ENCODE measurements at places on chromosomes 6 and 20.
A peak's percentile ranks its signal among the peaks of the same experiment; 100 is the strongest.

GRCh38 chr6:151445482-151445881 is 6.4 kb downstream of the RMND1 start:
- DNase-seq: peak; percentile 93

GRCh38 chr6:40194447-40195170 is 260.3 kb upstream of the MOCS1 start:
- DNase-seq: no peak

DNA sequence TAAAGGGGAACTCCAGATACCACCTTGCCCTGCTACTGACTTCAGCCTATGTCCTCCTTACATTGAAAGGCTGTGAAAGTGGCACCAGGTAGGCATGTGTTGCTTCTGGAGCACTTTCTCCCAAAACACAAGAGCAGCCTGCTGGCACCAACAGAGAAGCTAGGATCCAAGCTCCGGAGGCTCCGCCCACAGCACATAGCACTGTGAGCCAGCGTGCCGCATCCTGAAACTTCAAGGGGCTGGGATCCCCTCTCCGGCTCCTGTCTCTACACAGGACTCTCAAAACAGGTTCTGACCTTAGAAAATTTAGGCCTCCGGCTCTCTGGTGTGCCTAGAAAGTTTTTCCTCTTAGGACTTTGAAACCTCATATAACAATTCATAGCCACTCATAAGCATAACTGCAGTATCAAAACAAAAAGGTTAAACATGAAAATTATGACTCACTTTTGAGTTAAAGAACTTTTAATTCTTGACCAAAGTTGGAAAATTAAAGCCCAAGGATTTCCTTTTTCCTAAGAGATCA is 41.1 kb downstream of the EZR start:
- no peak for DNase-seq

- no peak for DNase-seq
These were observed 129.7 kb downstream of the FAXC start for GRCh38 chr6:99219788-99220187.

DNA sequence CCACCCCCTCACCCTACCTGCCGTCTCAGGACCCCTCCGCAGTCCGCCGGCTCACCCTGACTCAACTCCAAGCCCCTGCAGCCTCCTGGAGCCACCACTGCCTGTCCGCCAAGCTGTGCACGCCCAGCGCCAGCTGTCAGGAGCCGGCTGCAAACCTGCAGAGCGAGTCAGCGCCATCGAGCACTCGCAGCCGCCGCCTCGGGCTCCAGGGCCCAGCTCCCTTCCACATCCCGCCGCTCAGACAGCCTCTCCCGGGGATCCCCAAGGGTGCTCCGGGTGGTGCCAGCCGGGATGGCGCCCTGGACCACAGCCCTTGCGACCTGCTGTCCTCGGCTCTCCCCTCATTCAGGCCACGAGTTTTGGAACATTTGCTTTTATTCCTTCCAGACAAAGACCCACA is 4.3 kb downstream of the TNNC2 start:
- no peak for DNase-seq

DNA sequence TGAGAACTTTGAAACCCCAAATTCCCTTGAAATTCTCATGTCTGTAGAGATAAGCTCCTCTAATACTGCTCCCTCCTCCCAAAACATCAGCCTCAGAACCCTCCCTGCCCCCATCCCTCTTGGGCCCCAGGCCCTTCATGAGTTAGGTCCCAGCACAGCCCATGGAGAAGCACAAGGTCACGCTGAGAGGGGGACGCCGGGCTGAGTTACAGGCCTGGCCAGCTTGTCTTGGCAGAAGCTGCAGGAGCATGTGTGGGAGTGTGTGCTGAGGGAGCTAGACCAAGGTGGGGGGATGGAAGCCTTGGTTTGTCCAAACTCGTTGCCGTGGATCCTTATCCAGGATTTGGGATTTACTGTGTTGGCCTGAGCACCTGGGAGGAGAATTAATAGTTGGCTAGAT is 8.5 kb upstream of the PTCRA start:
- no peak for DNase-seq

DNA sequence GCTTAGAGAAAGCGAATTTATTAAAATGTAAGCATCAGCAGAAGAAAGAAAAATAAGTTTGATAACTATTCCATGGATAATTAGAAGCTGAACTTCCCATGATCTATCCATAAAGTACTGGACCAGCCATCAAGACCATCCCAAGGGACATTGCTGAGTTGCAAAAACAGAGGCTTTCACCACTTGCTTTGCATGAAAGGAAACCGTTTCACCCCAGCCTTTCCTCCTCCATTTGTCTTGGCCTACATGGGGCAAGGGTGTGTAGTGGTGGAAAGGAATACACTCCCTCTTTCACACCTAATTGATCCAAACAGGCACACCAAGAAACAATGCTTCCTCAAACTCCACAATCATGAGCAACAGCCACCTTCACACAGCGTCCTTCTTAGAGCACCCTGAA is 10.4 kb downstream of the HIVEP2 start:
- DNase-seq: no peak

GRCh38 chr20:13291157-13291556 is 70.1 kb downstream of the ISM1 start:
- no peak for DNase-seq

DNA sequence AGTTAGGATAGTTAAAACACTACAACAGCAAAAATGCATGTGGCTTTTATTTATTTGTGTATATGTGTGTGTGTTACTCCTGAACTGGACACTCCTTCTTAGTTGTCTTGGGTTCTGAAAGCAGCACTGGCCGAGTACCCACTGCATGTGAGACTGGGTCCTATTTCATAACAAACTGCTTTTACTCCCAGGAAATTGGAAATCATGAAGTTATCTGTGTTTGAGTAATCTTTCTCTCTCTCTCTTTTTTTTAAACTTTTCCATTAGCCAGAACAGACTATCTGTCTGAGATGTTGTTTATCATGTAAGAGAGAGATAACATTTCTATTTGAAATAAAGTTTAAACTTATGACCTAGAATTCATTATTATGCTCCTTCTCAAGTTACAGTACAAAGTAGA is 110.4 kb downstream of the LIN28B start:
- DNase-seq: no peak

DNA sequence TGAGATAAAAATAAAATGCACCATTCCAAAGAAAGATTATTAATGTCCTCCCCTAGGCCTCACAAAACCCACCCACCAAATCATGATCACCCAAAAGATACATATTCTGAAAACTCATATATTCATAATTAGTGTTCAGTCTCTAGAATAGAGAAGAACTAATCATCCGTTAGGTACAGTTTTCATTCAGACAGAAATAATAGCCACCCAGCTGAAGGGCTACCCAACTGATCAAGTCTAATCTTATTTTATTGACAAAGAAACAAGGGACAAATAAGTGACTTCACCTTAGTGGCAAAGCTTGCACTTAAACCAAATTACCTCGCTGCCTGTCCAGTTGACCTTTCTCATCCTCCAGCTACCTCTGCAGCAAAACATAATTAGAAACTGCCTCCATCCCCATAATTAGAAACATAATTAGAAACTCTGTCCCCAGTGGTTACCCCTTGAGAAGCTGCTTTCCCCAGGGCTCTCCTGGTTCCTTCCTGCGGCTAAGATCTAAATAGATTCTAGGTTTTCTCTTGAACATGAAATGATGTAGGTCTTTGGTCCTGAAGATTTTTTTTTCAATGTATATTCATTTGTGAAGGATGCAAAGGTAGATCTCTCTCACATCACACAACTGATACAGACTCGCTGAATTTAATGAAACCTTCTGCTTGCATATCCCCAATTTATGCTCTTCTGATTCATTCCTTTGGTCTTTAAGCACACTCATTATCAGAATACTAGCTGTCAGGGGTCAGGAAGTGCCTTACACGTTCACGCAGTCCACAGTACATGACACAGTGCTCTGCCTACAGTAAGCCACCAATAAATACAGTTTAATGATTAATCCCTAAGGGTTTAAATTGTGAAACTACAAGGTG is 46.3 kb downstream of the HBS1L start:
- no peak for DNase-seq

GRCh38 chr6:52186480-52186879 is 305 bp downstream of the IL17A start:
- no peak for DNase-seq

- no peak for DNase-seq
These were observed 5.6 kb upstream of the CCNC start for GRCh38 chr6:99573980-99574617.

GRCh38 chr6:305371-306206 is 13.3 kb downstream of the DUSP22 start:
- DNase-seq: no peak

GRCh38 chr6:53581173-53581773 is 36.4 kb upstream of the GCLC start:
- DNase-seq: peak; percentile 73

- no peak for DNase-seq
These were observed 132.1 kb upstream of the FAM184A start for GRCh38 chr6:119210596-119210995.

DNA sequence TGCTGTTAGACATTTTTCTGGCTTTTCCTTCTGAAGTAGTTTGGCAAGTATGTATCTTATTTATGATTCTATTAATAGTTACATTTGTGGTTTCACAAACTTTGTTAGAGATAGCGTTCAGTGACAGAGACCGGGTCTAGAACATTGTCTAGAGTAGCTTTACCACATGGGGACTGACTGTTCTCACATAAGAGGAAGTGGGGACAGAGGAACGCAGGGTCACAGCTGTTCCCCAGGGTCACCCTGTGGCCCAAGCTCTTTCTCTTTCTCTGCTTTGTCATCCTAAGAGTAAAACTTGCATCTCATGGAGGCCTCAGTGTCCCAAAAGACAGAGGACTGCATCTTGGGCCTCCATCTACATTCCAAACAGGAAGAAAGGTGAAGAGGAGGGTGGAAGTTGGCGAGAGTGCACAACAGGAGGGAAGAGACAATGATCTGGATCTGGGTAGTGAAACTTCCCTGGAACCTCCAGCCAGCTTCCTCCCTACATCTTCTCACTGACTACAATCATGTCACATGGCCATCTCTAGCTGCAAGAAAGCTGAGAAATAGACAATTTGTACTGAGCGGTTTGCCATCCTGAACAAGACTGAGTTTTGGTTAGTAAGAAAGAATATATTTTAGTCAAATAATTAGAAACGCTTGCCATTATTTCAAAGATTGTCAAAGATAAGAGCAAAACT is 645.8 kb upstream of the ARID1B start:
- no peak for DNase-seq

GRCh38 chr20:3744806-3745685 is 12.6 kb downstream of the HSPA12B start:
- peak; percentile 59 for DNase-seq

DNA sequence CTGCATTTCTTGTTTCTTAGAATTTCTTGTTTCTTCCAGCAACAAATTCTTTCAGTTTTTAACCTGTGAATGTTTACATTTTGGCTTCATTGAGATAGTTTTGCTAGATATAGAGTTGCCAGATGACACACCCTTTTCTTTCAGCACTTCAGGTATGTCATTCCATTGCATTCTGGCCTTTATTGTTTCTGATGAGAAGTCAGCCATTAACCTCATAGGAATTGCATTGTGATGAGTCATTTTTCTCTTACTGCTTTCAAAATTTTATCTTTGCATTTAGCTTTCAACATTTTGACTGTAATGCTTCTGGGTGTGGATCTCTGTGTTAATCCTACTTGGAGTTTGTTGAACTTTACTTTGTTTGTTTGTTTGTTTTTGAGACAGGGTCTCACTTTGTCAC is 440.3 kb upstream of the HS3ST5 start:
- no peak for DNase-seq

GRCh38 chr6:168000198-168001028 is 2.9 kb downstream of the KIF25 start:
- DNase-seq: no peak

DNA sequence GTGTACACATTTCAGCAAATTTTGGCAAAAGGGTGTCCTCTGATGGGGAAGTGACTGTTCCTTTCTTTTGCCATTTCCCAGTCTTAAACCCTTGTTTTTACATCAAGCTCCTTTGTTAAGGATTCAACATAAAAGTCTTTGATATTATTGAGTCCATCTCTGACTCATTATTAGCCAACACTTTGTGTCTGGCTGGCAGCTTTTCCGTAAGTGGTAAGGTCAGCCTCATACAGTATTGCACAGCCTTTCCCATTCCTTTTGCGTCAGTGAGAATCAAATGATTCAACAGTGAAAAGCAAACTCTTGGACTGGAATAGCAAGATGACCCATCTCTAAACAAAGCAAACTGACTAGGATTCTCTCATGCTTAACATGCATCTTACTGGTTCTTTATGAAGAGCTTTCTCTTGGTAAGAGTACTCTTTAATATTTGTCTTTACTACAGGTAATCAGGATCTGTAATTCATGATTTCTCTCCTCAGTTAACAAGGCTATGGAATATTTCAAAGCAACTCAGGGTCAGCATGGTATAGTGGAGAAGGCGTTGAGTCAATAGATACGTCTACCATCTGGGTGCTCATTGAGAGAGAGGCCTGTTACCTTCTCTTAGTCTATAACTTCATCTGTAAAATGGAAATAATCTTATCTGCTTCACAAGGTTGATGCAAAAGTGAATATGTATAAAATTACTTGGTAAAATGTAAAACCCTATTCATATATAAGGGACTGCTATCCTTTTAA is 183.6 kb downstream of the PRL start:
- DNase-seq: peak; percentile 99

DNA sequence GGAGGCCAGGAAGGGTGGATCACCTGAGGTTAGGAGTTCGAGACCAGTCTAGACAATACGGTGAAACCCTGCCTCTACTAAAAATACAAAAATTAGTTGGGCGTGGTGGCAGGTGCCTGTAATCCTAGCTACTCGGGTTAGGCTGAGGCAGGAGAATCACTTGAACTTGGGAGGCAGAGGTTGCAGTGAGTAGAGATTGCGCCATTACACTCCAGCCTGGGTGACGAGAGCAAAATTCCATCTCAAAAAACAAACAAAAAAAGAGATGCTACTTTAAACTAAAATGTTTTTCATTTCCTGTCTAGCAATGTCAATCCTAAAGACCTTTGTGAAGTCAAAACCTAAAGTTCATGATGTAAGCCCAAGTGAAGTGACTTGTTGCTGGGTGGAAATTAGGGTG is 12.9 kb downstream of the DSN1 start:
- DNase-seq: no peak

- no peak for DNase-seq
These were observed 25.0 kb upstream of the BRPF3 start for GRCh38 chr6:36171573-36171972.

GRCh38 chr6:38720295-38720694 is 5.2 kb downstream of the DNAH8 start:
- no peak for DNase-seq

DNA sequence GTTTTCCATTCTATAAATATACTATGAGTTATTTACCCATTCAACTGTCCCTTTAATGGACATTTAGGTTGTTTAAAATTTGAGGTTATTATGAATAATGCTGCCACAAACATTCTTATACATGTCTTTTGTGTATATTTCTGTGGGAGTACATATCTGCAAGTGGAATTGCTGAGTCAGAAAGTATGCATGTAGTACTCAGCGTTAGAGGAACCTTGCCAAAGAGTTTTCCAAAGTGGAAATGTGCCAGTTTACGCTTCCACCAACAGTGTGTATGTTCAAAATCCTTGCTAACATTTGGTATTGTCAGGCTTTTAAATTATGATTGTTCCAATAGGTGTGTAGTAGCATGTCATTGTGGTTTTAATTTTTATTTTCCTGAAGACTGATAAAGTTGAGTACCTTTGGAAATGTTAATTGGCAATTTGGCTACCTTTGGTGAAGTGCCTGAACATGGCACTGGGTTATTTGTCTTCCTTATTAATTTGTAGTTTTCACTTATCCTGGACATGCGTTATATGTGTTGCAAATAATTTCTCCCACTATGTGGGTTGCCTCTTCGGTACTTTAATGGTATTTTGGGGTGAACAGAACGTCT is 341.2 kb downstream of the CD83 start:
- peak; percentile 86 for DNase-seq

GRCh38 chr20:57089699-57090144 is 176.7 kb downstream of the BMP7 start:
- peak; percentile 34 for DNase-seq

GRCh38 chr6:141878686-141879085 is 254.0 kb upstream of the GJE1 start:
- DNase-seq: no peak
